Glutamatergic neuron (in vitro differentiated cells): ENCODE measurements at places on chromosomes 5 and 9. TPM values are rescaled to one million over a fixed set of nuclear protein-coding genes. Genes with fewer than 3 reads are reported as not detected.

DNA sequence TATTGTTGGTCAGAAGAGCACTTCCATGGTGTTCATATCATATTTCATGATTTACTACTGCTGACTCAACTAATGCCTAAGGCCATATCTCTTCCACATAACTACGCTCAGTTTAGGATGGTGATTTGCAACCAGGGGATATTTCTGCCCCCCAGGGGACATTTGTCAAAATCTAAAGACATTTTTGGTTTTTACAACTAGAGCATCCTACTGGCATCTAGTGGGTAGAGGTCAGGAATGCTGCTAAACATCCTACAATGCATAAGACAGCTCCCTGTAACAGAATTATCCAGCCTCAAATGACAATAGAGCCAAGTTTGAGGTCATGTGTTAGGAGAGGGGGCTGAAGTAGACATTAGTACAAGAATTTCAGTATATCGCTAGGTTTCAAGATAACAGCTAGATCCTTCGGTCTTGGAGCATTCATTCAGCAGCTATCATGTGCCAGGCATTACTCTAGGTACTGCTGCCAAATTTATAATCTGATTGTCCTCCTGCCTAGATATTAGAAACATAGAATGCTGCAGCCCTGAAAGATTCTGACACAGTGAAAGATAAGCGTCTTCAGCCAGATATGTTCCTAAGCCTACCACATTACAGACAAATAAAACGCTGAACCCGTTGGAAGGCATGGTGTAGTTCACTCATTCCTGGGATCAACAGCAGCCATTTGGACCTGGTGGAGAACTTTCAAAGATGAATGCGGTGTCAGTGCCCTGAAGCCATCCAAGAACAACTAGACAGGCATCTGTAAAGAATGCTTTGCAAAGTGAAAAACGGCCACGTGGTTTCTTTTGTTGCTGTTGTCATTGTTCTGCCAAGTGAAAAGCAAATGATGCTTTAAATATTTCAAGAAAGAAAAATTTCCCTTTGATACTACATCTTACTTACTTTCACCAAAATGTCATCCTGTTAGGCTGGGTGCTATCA, 55.5 kb upstream of the FST start:
- no peak for DNase-seq

GRCh38 chr9:96294159-96294545, 7.8 kb downstream of the HSD17B3 start:
- DNase-seq = no peak

GRCh38 chr9:123488722-123489321, 132.8 kb downstream of the CRB2 start:
- no peak for DNase-seq

The C7 gene
- total RNA-seq = not detected

DNA sequence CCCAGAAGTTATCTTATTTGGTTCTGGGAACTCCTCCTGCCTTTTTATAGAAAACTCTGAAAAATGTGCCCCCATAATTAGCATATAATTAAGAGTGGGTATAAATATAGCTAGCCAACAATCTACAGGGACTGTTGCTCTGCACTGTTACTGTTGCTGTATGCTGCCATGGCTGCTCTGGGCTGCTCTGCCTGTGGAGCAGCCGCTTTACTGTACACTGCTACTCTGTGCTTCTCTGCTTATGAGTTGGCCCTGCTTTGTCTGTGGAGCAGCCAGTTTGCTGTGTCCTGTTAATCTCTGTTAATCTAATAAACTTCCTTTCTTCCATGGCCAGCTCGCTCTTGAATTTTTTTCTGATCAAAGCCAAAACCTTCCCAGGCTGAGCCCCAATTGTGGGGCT, 2244.0 kb upstream of the ACO1 start:
- no peak for DNase-seq
